ENCODE measurements at places on chromosomes 5 and 9. TPM values are rescaled to one million over a fixed set of nuclear protein-coding genes. Genes with fewer than 3 reads are reported as not detected.

GDF9 gene
- 0.15 TPM for total RNA-seq

PCDHB9 gene
- total RNA-seq = 0.17 TPM

CKMT2 gene
- 11.2 TPM for total RNA-seq

SHOC1 gene
- under 0.01 TPM for total RNA-seq

SV2C gene
- total RNA-seq = not detected

RNF208 gene
- total RNA-seq = 0.15 TPM

ZNF618 gene
- 10.4 TPM for total RNA-seq

ZNF354B gene
- 8.4 TPM for total RNA-seq

ACTBL2 gene
- not detected for total RNA-seq

HTR4 gene
- total RNA-seq = not detected

CD74 gene
- 7.8 TPM for total RNA-seq

PCDHA12 gene
- total RNA-seq = not detected

ZNF454 gene
- total RNA-seq = 2.5 TPM

TMEM174 gene
- not detected for total RNA-seq

PFN3 gene
- not detected for total RNA-seq

SLC6A19 gene
- not detected for total RNA-seq

CYSRT1 gene
- total RNA-seq = 0.44 TPM

FBP2 gene
- not detected for total RNA-seq

CDKN2B gene
- total RNA-seq = 42.2 TPM

GFM2 gene
- total RNA-seq = 34.9 TPM

LCN10 gene
- not detected for total RNA-seq

PCBD2 gene
- total RNA-seq = 4.7 TPM

CWC27 gene
- 13.2 TPM for total RNA-seq

AQP7 gene
- total RNA-seq = 0.99 TPM

MAPKAP1 gene
- total RNA-seq = 98.9 TPM

WDR55 gene
- 34.9 TPM for total RNA-seq

SPATA31A3 gene
- total RNA-seq = not detected

PRLR gene
- 0.17 TPM for total RNA-seq

KCNT1 gene
- total RNA-seq = not detected

TMEM215 gene
- total RNA-seq = not detected

CD72 gene
- 2.0 TPM for total RNA-seq

ENTREP1 gene
- total RNA-seq = under 0.01 TPM
